Skin of body (tissue), 3 donors: ENCODE measurements at places on chromosomes 5 and 9. TPM values are rescaled to one million over a fixed set of nuclear protein-coding genes. Genes with fewer than 3 reads are reported as not detected.
A peak's percentile ranks its signal among the peaks of the same experiment; 100 is the strongest.

Gene LCN10
- not detected for total RNA-seq

Gene MZB1
- 0.89 TPM for total RNA-seq

Gene TMEM252
- not detected for total RNA-seq

Gene PAEP
- not detected for total RNA-seq

GRCh38 chr9:87718852-87719612, 6.9 kb upstream of the CTSL start:
- DNase-seq: no peak

Gene DOK3
- 3.8 TPM for total RNA-seq

DNA sequence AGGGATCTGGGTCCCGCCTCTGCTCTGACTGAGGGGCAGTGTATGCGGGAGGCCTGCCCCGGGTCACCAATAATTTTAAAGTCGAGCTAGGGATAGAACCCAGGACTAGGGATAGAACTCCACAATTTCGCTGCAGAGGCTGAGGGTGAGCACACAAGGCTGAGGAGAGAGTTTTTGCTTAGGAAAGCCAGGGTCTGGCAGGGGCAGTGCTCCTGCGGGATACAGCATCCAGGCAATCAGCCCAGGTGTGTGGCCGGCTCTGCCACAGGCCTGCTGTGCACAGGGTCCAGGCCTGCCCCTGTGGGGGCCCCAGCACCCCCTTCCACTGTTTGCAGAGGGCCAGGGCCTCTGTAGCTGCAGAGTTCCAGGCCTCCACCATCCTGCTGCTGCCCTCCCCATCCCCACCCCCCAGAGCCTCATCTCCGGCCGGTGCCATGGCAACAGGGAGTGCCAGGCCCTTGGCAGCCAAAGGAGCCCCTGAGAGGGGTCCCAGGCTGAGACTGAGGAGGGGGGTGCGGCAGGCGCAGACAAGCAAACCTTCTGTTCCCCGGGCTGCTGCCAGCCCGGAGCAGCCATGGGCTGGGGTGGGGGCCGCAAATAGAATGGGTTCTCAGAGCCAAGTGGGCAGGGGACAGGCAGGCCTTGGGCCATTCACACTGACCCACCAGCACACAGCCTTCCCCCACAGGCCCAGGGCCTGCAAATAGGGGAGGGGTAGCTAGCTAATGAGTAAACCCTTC, 8.6 kb downstream of the PDGFRB start:
- no peak for DNase-seq

GRCh38 chr5:91424638-91425436, 41.7 kb upstream of the ARRDC3 start:
- DNase-seq: no peak

GRCh38 chr5:83281658-83282057, 189.9 kb upstream of the VCAN start:
- no peak for DNase-seq

GRCh38 chr5:167629634-167630033, 661.8 kb upstream of the WWC1 start:
- DNase-seq: no peak

Gene PTGER4
- 15.3 TPM for total RNA-seq

DNA sequence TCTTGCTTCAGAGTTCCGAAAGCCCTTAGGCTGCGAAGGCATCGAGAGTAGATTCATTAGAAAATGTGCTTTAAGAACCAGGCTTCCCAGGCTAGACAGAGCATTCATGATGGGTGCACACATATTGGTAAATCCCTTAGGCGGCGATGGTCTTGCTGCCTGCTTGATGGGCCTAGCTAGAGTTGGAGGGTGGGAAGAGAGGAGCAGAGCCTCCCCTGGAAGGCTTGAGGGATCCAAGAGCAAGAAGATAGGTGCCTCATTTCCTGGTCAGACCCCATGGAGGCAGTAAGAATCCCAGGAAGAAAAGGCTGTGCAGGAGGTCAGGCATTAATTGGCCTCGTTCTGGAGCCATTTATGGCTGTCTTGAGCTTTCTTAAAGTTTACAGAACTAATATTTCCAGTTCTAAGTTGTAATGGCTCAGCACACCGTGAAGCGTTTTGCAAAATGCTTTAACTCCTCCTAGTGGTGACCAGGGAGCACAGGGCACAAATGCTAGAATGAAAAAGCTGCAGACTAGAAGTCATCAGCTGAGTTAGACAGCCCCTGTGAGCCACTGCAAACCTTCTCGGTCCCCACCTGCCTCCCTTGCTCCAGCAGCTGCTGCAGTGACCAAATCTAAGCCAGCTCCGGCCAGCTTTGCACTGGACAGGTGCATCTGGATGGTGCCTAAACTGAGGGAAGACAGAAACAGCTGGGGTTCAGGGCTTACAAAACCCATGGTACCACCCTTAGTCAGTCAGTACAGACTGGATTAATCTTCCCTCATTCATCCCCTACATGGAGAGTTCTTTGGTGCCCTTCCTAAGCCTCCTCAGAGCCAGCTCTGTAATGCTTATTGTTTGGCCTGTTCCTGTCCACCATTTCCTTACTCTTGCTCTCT, 14.7 kb downstream of the SLC45A2 start:
- peak; percentile 40 for DNase-seq

DNA sequence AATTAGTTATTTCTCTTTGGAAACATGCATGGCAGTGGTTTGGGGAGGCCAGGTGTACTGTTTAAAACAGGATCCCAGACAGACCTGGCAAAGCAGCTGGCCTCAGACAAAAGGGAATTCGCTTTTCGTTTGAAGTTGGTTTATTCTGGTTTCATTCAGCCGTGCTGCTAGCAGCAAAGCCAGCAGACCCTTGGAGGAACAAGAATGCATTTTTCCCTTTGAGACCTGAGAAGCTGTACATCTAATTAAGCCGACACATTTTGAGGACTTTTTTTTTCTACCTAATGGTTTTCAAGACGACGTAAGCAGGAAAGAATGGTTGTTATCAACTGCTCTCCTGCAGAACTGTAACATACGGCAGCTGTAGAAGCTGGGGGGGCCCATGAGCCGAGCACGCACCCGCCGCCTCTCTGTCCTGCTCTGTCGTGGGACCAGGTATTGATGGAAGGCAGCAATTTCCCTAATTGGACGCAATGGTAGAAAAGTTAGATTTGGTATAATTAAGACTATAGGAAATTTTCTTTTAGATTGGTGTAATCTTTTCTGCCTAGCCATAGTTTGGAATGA, 13.6 kb downstream of the PLEKHG4B start:
- no peak for DNase-seq

- no peak for DNase-seq
These were observed 2.8 kb upstream of the PPP1R26 start for GRCh38 chr9:135476561-135477355.

DNA sequence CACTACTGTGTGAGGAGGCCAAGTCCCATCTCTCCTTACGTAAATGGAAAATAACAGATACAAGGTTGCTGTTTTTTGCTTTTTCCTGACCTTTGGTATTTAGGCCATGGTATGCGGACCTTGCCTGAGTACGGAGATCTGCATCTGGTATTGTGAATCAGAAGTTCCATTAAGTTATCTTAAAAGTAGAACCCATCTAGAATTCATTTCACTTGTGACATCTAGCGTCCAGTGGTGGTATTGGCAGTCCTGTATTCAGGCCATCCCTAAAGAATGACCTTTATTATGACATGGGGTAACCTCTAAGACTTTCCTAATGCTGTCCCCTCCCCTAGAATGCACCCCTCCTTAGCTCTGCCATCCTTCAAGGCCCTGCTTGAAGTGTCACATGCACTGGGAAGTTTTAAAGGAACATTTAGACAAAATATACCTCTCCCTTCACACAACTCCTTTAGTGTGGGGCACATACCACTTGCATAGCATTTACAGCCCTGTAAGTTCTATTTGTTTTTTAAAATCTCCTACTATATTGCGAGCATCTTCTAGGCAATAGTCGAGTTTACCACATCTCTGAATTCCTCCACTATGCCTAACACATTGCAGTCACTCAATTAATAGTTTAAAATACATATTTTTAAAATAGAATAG, 1.9 kb upstream of the SPDL1 start:
- DNase-seq: peak; percentile 72

- no peak for DNase-seq
These were observed 148.4 kb downstream of the C5orf15 start for GRCh38 chr5:133819977-133820471.

Gene AQP3
- 169 TPM for total RNA-seq

DNA sequence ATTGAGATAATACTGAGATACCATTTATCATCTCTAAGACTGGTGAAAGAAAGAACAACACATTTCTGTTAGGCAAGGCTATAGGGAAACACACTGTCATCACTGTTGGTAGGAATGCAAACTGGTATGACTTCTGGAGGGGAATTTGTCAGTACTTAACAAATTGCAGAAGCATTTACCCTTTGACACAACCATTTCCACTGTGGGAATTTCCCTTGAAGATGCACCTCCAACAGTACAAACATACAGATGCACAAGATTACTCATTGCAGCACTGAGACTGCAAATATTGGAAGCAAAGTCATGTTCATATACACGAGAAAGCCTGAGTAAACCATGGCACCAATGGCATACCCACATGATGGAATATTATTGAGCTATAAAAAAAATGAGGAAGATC, 17.6 kb downstream of the GM2A start:
- no peak for DNase-seq

Gene GDF9
- total RNA-seq: 0.30 TPM

DNA sequence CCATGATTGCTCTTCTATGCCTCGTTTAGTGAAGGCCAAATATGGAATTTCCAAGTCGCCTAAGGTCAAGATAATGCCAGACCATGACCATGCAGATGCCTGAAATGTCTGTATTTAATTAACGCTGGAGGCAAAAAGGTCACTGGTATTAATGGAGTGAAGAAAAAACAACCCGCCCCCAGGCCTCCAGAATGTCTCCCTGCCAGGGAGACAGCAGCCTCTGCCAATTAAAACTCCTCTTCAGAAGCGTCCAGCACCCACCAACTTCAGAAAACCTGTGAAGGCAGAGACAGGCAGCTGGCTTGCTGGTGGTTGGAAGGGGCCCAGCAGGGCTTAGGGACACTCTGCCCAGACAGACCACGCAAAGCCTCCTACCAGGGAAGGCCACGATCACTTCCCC, 94.4 kb downstream of the VAV2 start:
- DNase-seq: no peak

Gene SLC6A19
- total RNA-seq: not detected

- DNase-seq: no peak
These were observed 1783.7 kb upstream of the CDH9 start for GRCh38 chr5:28822071-28822470.

DNA sequence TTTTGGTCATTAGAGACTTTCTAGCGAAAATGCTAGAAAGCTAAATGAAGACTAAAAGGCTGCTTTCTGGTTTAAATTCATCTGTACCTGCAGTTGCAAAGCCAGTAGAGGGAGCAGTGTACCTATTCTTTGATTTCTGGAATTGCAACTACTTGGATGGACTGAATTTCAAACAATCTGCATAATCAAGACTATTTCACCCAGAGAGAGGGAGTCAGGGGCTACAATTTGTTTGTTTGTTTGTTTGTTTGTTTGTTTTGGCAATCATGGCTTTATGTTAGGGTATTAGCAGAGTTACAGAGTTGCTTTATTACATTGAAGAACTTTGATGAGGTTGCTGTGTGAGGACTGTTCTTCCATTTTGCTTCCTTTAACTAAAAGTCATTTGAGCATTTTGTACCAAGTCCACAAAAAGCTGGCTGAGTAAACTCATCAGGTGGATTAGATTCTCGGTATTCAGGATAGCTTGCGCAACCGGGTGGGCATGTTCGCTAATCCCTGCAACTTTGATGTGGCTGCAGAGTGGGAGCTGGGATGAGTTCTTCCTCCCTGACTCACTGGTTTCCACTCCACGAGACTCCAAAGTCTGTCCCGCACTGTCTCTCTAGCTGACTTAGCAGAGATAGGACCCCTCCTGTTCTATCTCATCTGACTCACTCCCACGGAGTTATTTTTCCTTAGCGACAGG, 80.0 kb upstream of the TUT7 start:
- DNase-seq: peak; percentile 83

DNA sequence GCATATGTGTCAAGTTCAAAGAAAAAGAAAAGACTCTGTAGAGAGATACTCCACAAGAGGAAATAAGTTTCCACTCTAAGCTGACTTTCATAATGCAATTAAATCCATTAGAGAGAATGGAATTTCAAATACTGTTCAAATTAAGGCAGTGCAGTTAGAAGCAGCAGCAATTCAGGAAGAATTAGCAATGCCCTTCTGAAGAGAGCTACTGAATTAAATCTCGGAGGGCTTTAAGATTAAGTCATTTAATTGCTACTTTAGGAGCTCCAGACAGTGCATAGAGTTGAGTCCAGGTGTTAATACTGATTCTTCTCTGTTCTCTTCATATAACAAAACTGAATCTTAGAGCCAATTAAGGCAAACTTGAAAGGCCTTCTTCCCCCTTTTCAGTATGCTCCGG, 8.5 kb downstream of the CDH12 start:
- DNase-seq: no peak

DNA sequence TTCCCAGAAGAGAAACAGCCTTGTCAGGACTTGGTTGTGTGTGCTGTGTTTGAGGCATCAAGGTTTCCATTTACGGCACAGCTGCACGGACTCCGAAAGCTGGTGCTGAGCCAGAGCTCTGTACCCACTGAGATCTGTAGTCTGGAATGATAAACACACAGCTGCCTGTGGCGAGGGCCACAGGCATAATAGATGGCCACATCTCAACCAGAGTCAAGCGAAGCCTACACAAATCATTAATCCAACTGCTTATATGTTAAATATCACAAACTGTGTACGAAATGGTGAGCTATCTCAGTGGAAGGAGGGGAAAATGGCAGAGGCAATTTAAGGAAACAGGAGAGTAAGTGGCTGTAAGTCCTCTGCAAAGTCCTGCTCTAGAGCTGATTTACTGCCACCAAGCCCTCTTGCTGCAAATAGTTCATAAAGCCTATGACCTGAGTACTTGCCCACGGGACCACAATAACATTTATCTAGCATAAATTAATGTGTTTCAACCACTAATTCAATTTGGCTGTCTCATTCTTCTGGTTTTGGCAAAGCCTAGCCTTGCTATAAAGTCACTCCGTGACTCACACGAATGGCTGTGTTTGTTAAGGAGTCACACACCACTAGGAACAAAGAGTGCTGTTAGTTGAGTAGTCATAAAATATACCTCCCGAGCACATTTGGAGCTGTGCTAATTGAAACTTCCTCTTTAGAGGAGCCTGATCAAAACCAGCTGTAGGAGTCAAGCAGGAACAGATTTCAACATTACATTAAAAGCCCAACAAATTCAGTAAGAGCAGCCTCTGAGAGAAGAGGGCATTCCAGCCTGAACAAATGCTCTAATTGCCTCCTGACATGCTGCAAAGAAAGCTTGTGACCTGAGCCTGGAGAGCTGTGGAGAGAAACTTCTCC, 738.6 kb upstream of the ZNF608 start:
- DNase-seq: peak; percentile 93

Gene TLX3
- not detected for total RNA-seq

DNA sequence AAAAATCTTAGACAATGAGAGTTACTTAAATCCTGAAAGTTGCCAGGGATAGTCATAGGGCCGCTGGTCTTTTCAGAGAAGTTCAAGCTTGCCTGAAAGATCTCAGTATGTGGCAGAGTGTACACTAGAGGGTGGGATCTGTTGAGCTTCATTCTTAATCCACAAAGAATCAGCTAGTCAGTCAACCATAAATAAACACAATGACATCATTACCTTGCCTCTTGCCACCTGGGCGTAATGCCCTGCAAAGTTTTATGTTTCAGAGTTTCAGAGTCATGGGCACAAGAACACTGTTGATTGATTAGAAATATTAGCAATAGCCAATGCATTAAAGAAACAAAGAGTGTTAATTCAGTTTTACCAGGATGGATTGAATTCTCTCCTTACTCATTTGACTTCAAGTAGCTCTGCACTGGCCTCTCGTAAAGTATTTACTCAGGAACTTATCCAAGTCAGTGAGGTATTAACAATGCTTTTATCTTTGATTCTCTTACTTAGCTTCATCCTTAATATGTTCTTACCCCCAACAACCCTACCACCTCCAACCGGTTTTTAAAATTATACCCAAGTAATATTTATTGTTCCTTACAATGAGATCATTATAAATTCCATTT, 14.3 kb upstream of the ANXA1 start:
- no peak for DNase-seq
